ENCODE measurements at places on chromosomes 2 and 18. TPM values are rescaled to one million over a fixed set of nuclear protein-coding genes. Genes with fewer than 3 reads are reported as not detected.

DNA sequence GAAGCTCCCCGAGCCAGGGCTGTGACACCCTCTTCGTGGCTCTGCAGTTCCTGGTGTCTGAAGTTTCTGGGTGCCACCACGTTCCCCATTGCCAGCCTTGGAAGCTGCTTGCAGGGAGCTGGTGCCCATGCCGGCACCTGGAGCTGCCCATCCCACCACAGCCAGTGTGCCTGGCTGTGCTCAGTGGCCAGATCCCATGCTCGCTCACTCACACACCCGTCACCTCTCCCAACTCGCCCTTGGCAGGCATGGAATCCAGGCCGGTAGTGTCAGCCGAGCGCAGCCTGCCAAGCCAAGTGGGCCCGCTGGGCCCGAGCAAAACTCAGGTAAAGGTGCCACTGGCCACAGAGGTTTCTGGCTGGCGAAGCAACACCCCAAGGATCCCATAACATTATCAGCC lies 370.2 kb downstream of the PTPRM start:
- no peak for DNase-seq

Gene DSG4
- not detected for polyA plus RNA-seq

DNA sequence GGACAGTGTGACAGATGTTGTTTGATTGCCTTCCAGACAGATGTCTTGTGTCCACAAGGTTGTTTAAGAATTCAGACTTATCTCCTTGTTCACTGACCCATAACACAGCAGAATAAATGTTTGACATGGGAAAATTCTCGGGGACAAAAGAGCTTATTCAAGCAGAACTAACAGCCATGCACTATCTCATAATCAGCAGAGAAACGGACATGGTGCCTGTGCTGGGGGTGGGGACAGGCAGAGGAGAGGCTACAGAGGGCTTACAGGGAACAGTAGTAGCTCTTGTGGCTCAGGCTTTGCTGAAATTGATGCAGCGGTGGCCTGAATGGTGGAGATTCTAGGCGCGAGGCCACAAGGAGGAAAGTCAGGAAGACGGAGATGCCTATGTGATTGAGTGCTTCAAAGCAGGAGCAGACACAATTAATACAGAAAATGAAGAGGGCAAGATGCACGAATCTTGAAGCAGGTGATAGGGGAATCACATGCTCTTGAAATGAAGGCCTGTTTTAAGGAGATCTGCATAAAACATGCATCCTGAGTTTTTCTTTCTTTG lies 62.0 kb upstream of the CAB39 start:
- no peak for DNase-seq

DNA sequence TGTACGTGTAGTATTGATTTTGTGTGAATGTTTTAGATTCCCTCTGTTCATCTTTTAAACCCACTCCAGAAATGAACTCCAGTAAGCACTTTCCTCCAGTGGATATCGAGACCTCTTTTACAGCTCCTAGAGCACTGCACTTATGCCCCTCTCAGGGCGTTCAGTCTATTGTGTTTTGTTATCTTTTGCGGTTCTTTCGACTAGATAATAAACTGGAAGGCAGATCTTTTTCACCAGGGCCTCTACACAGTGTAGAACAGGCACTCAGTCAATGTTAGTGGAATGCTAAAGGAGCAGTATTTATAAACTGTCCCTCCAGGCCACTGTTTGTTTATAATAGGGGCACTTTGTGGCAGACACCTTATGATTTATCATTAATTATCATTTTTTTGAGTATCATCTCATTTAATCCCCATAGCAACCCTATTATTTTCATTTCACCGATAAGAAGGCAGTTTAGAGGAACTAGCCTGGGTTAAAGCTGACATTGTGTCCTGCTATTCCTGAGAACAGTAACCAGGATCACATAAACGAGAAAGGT lies 742 bp upstream of the SOS1 start:
- DNase-seq, result no peak

Gene ERBB4
- polyA plus RNA-seq, result 1.5 TPM

DNA sequence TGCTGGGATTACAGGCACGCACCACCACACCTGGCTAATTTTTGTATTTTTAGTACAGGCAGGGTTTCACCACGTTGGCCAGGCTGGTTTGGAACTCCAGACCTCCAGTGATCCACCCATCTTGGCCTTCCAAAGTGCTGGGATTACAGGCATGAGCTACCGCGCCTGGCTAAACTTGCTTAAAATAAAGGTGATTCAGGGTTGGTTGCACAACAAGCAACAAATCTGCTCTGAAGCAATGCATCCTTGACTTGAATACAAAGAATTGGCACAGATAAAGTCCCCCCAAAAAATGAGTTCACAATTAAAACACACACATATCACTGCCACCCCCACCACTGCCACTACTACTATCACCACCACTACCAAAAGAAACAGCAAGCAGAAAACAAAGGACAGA lies 34.9 kb downstream of the CCDC88A start:
- DNase-seq, result no peak
